ENCODE measurements at places on chromosomes 5 and 9. TPM values are rescaled to one million over a fixed set of nuclear protein-coding genes. Genes with fewer than 3 reads are reported as not detected.
A peak's percentile ranks its signal among the peaks of the same experiment; 100 is the strongest.

PCDHGC5 gene
- 3.2 TPM for total RNA-seq

CARD9 gene
- 3.0 TPM for total RNA-seq

TNFSF15 gene
- total RNA-seq: 0.36 TPM

DPH7 gene
- total RNA-seq: 18.5 TPM

LECT2 gene
- total RNA-seq: not detected

DNA sequence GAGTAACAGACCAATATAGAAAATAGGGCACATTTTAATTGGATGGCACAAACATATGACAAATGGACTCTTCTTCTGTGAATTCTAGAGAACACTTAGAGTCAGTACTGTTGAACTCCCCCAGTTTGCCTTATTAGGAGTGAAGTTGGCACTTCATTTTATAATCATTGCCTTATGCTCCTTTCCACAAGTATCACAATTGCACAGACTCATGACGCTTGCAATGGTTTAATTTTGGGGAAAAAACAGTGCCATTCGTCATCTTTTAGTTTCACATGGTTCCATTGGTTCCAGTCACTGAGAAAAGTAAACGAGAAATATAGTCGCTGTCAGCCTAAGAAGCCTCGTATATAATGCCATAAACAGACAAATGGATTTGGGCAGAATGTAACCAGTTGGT lies 71.2 kb downstream of the LURAP1L start:
- DNase-seq: no peak

- DNase-seq: no peak
Observed at GRCh38 chr5:37789991-37790390, 49.9 kb downstream of the GDNF start.

DNA sequence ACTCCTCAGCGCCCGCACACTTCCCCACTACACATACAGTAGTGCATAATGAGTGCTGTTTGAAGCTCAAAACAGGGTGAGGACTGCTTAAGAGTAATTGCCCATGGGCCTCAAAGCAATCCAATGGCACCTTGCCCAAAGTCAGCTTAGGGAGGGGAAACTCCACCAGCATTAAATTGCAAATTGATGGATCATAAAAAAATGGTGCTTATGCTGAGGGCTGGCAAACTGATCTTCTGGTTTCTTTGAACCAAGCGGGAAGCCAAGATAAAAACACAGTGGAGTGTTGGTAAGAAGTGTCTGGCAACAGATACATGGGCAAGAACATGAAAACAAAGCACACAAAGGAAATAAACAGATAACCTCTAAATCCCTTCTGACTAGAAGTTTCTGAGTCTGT lies 28.0 kb downstream of the TLE1 start:
- no peak for DNase-seq

DNA sequence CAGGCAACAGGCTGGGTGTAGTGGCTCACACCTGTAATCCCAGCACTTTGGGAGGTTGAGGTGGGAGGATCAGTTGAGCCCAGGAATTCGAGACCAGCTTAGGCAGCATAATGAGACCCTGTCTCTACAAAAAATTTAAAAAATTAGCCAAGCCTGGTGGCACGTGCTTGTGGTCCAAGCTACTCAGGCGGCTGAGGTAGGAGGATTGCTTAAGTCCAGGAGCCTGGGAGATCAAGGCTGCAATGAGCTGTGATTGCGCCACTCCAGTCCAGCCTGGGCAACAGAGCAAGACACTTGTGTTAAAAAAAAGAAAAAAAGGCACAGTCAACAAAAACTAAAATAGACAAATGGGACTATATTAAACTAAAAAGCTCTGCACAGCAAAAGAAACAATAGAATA lies 29.3 kb downstream of the ATP6V0E1 start:
- no peak for DNase-seq

- no peak for DNase-seq
Observed at GRCh38 chr9:7536310-7536939, 263.2 kb downstream of the DMAC1 start.

- peak; percentile 32 for DNase-seq
Observed at GRCh38 chr9:19409401-19410194, 789 bp downstream of the ACER2 start.

- no peak for DNase-seq
Observed at GRCh38 chr5:62661126-62661525, 82.5 kb downstream of the LRRC70 start.

DNA sequence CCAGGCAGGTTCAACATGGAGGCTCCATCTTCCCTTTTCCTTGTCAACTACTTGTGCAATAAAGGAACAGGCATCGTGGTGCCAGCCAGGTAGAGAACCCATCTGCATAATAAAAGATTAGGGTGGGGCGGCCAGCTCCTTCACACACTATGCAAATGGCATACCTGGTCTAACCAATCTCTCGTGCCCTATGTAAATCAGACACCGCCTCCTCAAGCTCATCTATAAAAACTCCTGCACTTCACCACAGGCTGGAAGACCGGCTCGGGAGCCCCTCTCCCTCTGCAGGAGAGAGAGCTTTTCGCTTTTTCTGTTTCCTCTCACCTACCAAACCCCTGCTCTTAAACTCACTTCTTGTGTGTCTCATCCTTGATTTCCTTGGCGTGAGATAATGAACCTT lies 244.3 kb upstream of the PUM3 start:
- DNase-seq: no peak

GRCh38 chr5:135417083-135417482 lies 18.1 kb upstream of the MACROH2A1 start:
- no peak for DNase-seq

GRCh38 chr9:106616026-106616425 lies 246.9 kb upstream of the ZNF462 start:
- DNase-seq: no peak

DNA sequence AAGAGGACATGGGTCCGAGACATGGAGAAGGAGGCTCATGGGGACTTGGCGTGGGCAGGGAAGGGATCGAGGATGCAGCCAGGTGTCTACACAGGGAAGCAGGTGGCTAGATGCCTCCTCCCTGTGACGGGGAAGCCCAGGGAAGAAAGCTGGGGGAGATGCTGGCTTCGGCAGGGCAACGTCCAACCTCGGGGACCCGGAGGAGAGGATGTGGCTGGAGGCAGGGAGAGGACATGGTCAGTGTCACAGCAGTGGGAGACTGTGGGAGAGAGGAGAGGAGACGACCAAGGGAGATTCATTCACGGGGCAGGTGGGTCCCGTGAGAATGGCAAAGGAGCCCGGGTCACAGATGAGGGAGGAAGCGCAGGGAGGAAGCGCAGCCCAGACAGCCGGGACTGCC lies 73.2 kb upstream of the PHYKPL start:
- no peak for DNase-seq

DNA sequence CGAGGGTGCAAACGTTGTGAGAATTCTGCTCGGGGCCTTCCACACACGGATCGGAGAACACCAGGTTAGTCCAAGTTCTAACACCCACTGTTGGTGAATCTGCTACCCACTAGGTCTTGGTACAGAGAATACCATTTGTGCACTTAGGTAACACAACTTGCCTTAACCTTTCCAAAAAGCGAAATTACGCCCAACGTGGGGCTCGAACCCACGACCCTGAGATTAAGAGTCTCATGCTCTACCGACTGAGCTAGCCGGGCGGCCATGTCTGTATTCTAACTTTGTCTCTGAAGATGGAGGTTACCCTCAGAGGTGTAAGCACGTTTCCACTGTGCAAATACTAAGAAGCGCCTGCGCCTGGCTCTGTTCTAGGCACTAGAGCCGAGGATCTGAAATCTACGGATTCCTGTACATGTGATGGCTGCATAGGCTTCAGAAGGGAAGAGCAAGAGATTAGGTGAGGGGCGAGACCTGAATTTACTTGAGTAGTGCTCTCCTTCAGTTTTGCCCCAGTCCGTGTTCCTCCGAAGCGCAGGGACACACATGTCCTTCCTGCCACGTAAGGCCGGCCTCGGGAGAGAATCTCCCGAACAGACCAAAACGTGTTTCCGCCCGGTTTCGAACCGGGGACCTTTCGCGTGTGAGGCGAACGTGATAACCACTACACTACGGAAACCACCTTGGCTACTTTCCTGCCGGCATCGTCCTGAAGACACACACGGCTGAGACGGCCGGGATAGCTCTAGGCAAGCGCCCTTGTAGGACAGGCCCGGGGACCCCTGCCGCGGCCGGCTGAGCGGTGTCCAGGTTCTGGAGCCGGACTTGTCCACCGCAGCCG lies 1.1 kb upstream of the TRIM41 start:
- peak; percentile 99 for DNase-seq

DNA sequence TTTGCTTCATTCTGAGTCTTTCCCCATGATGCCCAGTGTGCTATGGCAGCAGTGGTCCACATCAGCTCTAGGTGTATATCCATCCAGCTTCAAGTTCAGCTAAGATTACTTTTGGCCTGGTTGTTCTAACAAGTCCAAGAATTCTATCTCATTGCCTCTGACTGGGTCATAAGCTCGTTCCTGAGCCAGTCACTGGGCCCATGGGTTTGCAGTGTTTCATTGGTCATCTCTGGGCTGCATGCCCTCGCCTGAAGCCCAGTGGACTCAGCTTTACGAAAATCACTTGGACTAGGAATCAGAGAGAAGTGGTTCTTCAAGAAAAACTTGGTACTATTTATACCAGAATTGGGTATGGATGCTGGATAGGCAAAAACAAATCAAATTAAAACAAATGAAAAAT lies 16.1 kb upstream of the ARHGAP26 start:
- no peak for DNase-seq

GRCh38 chr5:149447373-149448367 lies 68.6 kb upstream of the IL17B start:
- DNase-seq: no peak

Measured in omental fat pad (tissue), 4 donors.